Stimulated activated CD8-positive, alpha-beta memory T cell treated with anti-CD3 and anti-CD28 coated beads, Interleukin-7, amount 100 ng/mL, for 24 hours (primary cell): ENCODE measurements at places on chromosomes 11 and 22.

DNA sequence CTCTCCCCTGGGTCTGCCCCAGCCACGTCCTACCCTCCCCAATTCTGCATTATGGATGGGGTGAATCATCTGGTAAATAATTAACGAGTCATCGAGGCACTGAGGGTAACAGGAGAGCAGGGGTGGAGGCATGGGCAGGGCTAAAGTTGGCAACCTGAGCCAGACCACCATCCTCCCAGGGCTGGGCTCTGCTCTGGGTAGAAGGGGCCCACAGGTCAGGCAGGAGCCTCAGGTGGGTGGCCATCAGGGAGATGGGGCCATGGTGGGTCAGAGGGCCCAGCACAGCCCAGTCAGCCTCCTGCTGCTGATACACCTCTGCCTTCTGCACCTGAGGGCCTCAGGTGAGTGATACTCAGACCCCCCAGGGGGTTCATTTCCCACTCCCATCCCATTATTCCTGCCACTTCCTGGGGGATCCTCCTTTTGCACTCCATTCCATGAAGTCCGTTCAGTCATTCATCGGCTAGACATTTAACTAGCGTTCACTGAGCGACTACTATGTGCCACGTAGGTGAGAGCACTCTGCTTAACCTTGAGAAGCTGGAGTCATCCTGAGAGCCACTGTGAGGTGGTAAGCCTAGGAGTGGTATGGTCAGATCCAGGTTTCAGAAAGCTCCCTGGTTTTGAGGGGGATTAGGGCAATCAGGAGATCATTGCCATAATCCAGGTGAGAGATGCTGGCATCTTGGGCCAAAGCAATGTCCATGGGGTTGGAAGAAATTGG is at the start of gene VSIG10L2:
Gene VSIG10L2 (plus strand): TSS at position 248 of the 724 bp plus-strand sequence. CDS start 12 bp downstream, at position 260.
- no peak for DNase-seq

DNA sequence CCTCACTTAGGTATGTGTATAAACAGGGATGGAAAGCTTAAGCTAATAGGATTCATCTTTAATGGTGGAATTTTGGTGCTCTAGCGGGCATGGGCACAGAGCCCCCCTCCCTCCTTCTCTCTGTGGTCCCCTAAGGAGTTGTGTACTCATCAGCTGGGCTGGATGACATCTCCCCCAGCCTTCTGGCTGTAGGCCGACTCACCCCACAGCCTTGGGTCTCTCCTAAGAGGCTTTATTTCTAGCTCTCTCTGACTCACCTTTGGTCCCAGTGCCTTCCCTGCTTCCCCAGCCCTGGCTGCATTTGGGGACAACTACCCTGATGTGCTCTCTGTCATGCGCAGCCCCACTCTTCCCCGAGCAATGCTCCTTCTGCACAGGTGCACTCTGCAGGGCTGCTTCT is 26.9 kb downstream of the SLC6A5 start:
- DNase-seq, result no peak

DNA sequence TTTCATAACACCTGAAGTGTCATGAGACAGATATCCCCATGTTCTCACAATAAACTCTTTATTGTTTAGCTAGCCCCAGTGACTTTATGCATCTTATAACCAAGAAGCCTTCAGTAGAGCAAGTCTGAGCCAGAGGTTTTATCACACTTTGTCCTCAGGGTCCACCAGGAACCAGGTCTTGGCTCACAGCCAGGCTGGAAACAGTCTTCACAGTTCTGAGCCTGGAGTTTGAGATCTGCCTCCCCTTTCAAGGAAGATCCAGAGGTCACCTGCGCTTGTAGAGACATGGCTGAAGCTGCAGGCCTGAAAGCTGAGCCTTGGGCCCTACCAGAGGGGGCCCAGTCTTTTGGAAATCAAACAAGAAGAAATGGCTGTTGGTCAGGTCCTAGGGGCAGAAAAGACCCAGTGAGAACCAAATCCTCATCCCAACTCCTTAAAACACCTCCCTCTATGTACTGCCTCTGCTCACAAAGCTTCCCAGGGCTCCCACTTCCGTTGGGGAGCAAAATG is 3.5 kb downstream of the RRP8 start:
- DNase-seq, result no peak

DNA sequence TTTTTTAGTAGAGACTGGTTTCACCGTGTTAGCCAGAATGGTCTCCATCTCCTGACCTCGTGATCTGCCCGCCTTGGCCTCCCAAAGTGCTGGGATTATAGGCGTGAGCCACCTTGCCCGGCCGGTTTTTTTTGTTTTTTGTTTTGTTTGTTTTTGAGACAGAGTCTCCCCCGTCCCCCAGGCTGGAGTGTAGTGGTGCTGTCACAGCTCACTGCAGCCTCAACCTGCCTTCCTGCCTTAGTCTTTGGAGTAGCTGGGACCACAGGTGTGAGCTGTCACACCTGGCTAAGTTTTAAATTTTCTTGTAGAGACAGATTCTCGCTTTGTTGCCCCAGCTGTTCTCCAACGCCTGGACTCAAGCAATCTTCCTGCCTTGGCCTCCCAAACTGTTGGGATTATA is 3.2 kb downstream of the PPIL2 start:
- DNase-seq, result no peak

GRCh38 chr11:87359401-87359800 is 321.7 kb downstream of the TMEM135 start:
- no peak for DNase-seq

DNA sequence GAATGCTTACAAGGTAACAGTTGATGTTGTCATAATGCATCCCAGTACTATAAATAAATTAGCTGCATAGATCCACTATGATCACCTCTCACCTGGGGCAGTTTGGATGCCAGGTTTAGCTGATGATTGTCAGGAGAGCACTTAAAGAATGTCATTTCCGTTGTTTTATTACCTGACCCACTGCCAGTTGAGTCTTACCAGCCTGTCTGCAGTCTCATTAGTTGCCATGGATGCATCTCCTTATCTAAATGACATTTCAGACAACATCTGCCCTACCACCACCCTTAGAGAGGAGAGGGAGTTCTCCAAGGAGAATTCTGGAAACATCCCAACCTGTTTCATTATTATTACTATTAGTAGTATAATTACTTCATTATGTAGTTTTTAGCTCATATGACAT is 339.1 kb upstream of the API5 start:
- no peak for DNase-seq

- no peak for DNase-seq
Measured at GRCh38 chr11:126210871-126211235, 597 bp downstream of the RPUSD4 start.

GRCh38 chr11:100865443-100866065 is 178.5 kb downstream of the ARHGAP42 start:
- DNase-seq, result no peak

GRCh38 chr11:79441461-79441875 is 638 bp upstream of the TENM4 start:
- no peak for DNase-seq

- DNase-seq, result no peak
Measured at GRCh38 chr11:112128483-112129121, 35.3 kb downstream of the IL18 start.

- DNase-seq, result no peak
Measured at GRCh38 chr11:2312232-2313042, 10.6 kb downstream of the TSPAN32 start.

DNA sequence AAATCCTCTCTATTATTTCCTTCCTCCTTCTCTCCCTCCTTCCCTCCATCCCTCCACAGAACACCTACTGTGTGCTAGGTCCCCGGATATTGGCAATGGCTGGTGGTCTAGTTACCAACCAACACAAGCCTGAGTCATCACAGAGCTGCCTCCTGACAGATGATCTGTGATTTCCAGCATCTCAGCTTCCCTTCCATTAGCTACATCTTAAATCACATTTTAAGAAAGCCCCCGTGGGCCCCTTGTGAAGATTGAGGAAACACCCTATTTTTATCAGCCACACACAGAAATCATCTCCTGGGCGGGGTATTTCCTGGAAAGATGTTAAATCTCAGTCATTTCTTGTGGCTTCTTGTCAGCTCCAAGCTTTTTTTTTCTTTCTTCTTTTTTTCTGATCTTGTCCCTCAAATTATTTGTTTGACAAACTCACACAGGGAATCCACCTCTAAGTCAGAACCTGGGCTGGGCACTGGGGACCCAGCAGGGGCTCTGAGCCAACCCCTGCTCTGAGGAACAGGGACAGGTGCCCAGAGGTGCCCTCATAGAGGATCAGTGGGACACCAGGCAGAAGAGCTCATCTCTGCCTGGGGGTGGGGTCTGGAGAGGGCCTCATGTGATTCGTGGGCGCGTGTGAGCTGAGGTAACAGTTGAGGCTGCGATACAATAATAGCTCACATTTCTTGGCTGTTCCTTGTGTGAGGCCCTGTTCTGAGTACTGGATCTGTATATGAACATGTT is 42.4 kb downstream of the CACNA1I start:
- no peak for DNase-seq

GRCh38 chr11:12019866-12020416 is 11.5 kb upstream of the DKK3 start:
- DNase-seq, result no peak

DNA sequence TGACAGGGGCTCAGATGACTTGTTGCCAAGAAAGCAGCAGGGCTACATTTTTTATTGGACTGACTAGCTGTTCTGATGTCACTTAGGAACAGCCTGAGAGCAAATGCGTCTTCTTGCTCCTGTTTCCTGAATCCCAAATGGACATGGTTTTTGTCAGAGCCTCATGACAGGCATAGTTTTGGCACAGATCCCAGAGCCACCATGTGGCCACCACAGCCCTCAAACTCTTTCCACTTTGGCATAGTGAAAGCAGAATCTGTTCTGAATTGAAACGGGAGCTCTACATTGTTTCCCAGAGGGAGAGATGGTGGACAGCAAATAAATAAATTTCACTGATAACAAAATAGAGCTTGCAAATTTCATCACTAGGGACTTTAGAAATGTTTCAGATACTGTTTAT is 222.2 kb downstream of the C11orf87 start:
- DNase-seq, result no peak

DNA sequence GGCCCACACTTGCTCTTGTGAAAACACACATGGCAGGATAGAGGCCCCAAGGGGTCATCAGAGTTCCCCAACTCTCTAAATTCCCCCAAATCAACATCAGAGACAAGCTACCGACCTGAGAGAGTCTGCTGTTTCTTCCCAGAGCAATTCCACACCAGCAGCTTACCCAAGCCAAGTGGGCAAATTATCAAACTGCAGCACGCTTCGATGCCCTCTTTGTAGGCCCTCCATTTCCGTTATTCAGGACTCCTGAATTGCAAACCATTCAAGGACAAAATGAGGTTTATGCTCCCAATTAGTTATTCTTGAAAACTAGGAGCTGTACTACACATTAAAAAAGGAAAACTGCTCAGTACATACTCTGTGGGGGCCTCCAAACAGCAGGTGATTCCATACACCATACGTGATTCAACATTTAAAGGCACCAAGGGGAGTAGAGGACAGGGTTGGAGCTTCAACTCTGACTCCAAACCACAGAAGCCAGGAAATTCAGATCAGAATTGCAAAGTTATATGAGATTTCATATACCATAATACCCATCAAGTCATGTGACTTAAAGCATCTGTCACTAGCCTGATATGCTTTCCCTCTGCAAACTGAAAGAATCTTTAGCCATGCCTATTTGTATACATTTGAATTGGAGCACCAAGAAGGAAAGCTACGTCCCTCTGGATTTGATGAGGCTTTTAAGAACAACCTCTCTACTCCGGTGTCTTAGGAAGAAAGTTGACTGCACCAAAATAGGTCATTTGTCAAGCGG is 234.8 kb downstream of the CADM1 start:
- DNase-seq, result no peak

DNA sequence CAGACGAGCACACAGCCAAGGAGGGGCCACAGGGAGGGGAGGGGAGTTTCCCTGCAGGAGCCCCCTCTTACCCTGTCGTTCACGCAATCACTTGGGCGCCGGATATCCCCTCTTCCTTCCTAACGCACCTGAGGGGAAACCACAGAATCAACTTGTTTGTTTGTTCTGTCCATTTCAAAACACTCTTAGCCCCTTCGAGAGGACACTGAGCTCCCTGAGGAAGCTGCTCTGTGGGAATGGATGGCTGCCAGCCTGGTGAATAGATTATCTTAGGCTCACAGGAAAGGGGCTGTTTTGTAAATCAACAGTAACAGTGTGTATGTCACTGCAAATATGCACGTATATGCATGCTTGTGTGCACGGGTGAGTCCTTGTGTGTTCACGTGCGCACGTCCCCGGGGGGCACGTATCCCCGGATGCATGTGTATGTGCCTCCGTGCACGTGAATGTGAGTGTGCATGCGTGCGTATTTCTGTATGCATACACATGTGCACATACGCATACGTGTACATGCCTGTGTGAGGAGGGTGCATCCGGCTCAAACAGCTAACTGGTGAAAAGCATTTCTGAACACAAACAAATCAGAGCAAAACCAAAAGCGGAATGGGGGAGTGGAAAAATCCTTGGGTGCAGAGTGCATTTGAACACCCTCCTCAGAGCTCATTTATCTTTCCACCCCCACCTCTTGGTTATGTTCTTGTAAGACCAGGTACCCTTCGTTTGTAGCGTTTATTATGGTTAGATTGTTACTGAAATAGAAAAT is 7.2 kb downstream of the ARSA start:
- peak; percentile 71 for DNase-seq

GRCh38 chr11:19232910-19233503 is 7.7 kb downstream of the E2F8 start:
- DNase-seq, result no peak

GRCh38 chr11:68016161-68016903 is 6.2 kb downstream of the ALDH3B1 start:
- no peak for DNase-seq

GRCh38 chr11:99148352-99148751 is 127.6 kb downstream of the CNTN5 start:
- no peak for DNase-seq

DNA sequence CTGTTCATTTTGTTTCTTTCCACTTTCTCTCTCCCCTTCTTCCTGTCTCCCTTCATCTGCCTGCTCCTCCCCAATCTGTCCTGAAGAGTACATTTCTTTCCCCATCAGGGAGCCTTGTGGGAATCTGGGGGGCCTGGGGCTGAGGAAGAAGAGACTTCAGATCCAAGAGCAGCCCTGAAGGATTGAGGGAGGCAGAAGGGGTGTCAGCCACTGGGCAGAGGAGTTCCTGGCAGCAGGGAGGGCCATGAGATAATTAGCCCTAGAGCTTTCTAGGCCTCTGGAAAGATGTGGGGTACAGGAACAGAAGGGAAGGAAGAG is 24.4 kb upstream of the OAF start:
- DNase-seq, result no peak

DNA sequence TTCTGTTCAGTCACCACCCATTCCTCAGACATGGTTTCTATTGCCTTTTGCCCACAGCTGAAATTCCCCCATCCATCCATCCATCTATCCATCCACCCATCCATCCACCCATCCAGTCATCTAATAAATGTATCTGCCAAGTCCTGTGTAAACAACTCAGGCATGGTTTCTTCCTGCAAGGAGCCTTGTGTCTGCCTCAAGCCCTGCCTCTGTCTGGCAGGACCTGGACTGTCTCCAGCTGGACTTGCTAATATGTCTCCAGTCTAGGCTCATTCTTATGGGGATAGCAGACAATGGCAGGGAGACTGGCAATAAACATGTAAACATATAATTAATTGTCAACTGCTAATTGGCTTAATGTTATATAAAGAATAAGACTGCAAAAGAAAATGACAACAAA is 64.7 kb upstream of the AMPD3 start:
- DNase-seq, result no peak

DNA sequence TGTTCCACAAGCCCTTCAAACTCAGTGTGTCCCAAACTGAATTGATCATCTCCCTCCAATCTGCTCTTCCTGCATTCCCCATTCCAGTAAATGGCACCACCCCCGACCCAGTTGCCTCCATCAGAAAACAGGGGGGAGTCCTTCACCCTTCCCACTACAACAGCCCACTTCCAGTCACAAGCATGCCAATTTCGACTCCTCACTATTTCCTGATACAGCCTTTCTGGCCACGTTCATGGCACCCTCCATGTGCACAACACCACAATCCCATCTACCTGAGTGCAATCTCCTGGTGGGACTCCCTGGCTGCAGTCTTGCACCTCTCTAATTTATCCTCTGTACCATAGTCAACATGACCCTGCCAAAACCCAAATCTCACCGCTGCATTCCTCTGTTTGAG is 1.6 kb upstream of the DNAL4 start:
- no peak for DNase-seq
